ENCODE measurements at places on chromosomes 3 and 15.

DNA sequence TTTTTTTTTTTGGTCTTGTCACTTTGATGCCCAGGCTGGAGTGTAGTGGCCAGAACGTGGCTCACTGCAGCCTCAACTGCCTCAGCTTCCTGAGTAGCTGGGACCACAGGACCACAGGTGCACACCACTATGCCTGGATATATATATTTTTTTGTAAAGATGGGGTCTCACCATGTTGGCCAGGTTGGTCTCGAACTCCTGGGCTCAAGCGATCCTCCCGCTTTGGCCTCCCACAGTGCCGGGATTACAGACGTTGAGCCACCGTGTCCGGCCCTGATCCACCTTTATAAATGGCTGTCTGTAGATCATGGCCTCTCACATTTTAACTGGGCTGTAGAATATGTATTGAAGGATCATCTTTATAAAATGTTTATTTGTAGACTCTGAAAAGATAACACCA is 1.9 kb upstream of the EIF3J start:
- no peak for DNase-seq

GRCh38 chr3:186098740-186099139 is 10.1 kb downstream of the ETV5 start:
- DNase-seq, result no peak

- DNase-seq, result no peak
Observed at GRCh38 chr3:72232331-72232730, 447.4 kb upstream of the PROK2 start.

GRCh38 chr3:72427624-72428023 is 420.6 kb downstream of the SHQ1 start:
- no peak for DNase-seq

GRCh38 chr15:62457100-62457499 is 292.0 kb upstream of the C2CD4B start:
- no peak for DNase-seq

- DNase-seq, result no peak
Observed at GRCh38 chr3:127729556-127730056, 56.9 kb downstream of the ABTB1 start.

DNA sequence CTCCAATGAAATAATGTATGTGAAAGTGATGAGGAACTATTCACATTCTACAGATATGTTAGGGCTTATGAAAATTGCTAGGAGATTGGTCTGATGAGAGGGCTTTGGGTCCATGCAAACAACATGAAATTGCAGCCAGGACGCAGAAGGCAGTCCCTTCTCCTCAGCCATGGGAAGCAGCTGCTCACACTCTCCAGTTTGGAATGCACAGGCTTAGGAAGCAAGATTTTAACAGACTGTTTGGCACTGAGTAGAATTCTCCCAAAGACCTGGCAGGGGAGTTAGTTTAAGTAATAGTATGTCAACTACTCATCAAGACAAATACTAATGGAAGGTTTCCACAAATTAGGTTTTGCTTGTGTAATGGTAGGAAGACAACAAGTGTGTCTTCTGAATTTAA is 500.7 kb upstream of the ARRDC4 start:
- DNase-seq, result no peak

DNA sequence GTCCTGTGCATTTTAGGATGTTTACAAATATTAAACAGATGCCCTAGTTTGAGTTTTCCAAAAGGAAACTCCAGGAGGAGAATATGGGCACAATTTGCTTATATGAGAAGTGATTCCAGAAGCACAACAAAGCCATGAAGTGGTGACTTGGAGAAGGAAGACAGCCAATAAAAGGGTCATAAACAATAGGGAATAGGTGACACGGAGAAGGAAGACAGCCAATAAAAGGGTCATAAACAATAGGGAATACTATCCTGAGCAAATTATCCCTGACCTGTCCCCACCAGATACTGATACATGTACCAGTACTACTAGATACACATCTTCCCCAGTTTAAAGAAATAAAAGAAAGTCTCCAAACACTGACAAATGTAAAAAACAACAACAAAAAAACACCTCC is 663.6 kb downstream of the GBE1 start:
- no peak for DNase-seq

DNA sequence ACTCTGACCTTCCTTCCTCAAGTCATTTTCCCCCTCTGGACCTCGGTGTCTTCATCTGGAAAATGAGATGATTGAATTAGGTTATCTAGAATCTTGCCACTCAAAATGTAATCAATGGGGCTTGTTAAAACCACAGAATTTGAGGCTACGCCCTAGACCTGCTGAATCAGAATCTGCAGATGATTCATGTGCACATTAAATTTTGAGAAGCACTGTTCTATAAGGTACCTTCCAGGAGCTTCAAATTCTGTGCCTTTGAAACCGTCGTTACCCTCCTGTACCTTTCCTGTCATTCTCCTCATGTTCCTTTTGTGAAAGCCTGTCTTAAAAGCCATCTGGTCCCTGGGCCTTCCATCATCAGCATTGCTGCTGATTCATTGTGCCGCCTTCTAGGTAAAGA is 172.4 kb upstream of the TOPAZ1 start:
- no peak for DNase-seq

DNA sequence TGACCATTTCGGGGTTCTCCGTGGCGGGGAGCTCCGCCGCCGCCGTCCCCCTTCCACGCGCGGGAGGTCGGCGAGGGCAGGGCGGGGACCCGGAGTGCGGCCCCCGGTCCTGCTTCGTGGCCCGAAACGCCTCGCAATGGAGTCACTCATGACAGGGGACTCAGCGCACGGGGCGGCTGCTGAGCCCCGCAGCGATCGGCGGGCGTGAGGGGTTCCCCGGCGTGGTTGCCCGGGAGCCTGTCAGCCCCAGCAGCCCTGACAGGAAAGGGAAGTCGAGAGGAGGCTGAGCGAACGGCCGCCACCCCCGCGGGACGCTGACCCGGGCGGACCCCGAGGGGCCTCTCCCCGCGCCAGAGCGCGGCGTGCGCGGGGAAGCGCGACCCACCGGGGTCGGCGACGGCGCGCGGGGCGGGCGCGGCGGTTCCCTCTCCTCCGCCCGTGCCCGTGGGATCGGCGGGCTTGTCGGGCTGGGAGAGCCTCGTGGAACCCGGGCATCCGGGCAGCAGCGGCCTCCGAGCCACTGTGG is 564 bp upstream of the PIGZ start:
- DNase-seq, result peak; percentile 38
